ENCODE measurements at places on chromosomes 7 and 10.

- no peak for DNase-seq
These were observed 275.2 kb downstream of the BAMBI start for GRCh38 chr10:28952523-28952922.

- DNase-seq, result no peak
These were observed 148.2 kb upstream of the ETV1 start for GRCh38 chr7:14137676-14138075.

- no peak for DNase-seq
These were observed 18.0 kb downstream of the GRID1 start for GRCh38 chr10:86348321-86349210.

GRCh38 chr10:79070081-79070605 lies 1.4 kb downstream of the ZMIZ1 start:
- no peak for DNase-seq

DNA sequence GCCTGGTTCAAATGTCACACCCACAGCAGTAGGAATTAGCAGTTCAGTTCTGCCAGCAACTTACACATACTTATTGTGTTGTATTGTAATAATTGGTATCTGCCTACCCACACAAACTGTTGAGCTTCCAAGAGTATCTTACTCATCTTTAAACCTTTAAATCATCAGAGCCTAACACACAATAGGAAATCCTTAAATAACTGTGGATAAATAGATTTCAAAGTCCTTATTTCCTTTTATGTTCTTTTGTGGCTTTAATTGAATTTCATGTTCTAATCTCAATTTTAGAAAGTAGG lies 3.9 kb downstream of the CASD1 start:
- DNase-seq, result no peak

GRCh38 chr7:35823440-35823839 lies 22.6 kb downstream of the SEPTIN7 start:
- no peak for DNase-seq

GRCh38 chr7:988426-988911 lies 5.5 kb downstream of the CYP2W1 start:
- no peak for DNase-seq

- DNase-seq, result no peak
These were observed 11.5 kb downstream of the CREB3L2 start for GRCh38 chr7:137990251-137990941.

- DNase-seq, result no peak
These were observed 19.9 kb upstream of the GGCT start for GRCh38 chr7:30524545-30524944.

- no peak for DNase-seq
These were observed 5.4 kb upstream of the INPP5A start for GRCh38 chr10:132532179-132532578.

DNA sequence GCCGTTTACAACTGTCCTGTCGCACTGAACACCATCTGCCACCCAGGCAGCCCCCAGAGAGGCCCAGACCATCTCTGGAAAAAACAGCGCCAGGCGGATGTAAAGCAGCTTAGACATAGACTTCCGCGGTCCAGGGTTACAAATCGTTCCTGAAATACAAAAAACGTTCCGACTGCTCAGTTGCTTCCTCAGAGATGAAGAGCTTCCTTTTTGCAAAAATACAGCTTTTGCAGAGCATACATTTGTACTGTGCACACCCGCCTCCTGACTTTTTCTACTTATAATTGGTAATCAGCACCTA lies 11.4 kb downstream of the DAGLB start:
- DNase-seq, result peak; percentile 83

GRCh38 chr10:79336739-79337138 lies 10.5 kb upstream of the PPIF start:
- no peak for DNase-seq

GRCh38 chr7:107754642-107755041 lies 10.7 kb downstream of the CBLL1 start:
- no peak for DNase-seq

- DNase-seq, result no peak
These were observed 74.4 kb downstream of the RAB11FIP2 start for GRCh38 chr10:117972168-117972837.

- DNase-seq, result no peak
These were observed 94.0 kb downstream of the MMRN2 start for GRCh38 chr10:86863484-86863842.

DNA sequence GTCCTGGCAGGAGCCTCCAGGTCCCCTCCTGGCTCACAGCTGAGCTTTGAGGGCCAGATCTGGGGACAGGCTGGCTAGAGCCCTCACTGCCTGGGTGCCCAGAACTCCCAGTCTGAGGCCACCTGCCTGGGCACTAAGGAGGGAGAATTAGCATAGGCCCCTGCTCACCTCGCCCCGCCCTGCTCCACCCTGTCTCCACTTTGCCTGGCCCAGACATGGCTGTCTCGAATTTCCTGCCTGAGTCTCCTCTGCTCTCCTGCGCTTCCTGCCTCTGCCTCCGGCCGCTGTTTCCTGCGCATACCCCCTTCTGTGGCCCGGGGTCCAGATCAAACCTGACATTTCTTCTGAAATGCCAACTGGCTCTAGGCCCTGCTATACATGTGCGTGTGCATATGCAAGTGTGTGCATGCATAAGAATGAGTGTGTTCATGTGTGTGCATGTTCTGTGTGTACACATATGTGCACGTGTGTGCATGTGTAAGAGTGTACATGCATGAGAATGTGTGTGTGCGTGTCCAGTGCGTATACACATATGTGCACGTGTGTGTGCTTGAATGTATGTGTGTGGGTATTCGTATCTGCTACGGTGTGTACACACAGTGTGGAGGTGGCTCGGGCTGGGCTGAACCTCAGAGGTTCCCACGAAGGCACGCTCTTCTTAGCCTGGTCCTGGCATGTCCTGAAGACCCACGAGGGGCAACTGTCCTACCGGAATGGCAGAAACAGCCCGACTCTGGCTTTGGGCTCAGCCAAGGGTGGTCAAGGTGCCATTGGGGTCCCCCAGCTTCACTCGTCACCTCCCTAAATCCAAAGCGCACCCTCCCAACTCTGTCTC lies 64.9 kb downstream of the MYL10 start:
- no peak for DNase-seq

- DNase-seq, result no peak
These were observed 25.7 kb upstream of the CDK14 start for GRCh38 chr7:90570373-90570959.

GRCh38 chr10:97199152-97199551 lies 13.4 kb upstream of the SLIT1 start:
- no peak for DNase-seq

- DNase-seq, result no peak
These were observed 138.3 kb upstream of the FGFR2 start for GRCh38 chr10:121736315-121737130.

All from MM.1S (cell line).